ENCODE measurements at places on chromosomes 5 and 9.

GRCh38 chr9:72839085-72839484, 113.8 kb downstream of the ALDH1A1 start:
- no peak for DNase-seq

- DNase-seq = no peak
Measured at GRCh38 chr5:172732201-172732865, 38.7 kb downstream of the DUSP1 start.

DNA sequence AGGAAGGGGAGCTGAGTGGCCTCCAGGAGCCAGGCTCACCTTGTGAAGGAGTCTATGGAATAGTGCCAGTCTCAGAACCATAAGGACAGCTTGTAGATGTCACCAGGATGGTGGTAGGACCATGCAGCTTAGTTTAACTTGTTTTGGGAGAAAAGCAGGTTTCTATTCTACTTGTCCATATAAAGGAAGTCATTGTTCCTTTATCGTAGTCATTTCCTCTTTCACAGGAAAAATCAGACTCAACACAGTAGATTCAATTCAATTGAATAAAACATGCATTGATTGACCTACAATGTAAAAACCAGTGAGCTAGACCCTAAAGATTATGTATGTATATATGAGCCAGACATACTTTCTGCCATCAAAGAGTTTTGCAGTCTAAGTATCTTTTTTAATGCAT, 53.3 kb downstream of the MEGF10 start:
- DNase-seq = no peak

- DNase-seq = no peak
Measured at GRCh38 chr9:31135567-31135966, 1248.9 kb upstream of the ACO1 start.

GRCh38 chr9:122126331-122127261, 33.0 kb downstream of the NDUFA8 start:
- DNase-seq = no peak

DNA sequence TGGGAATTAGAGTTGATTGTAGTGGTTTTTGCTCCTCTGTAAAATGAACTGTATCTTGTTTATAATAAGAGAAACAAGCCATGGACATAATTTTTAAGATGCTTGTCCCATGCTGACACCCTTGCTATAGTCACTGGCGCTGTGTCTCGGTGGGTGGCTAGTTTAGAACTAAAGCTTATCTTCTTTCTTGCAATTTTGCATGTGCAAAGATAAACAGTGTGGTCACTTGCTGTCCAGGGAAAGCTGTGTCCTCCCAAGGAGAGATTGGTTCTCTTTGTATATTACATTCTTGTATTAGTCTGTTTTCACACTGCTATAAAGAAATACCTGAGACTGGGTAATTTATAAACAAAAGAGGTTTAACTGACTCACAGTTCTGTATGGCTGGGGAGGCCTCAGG, 143.8 kb downstream of the MELK start:
- no peak for DNase-seq

- no peak for DNase-seq
Measured at GRCh38 chr9:122065923-122066629, 27.0 kb downstream of the TTLL11 start.

DNA sequence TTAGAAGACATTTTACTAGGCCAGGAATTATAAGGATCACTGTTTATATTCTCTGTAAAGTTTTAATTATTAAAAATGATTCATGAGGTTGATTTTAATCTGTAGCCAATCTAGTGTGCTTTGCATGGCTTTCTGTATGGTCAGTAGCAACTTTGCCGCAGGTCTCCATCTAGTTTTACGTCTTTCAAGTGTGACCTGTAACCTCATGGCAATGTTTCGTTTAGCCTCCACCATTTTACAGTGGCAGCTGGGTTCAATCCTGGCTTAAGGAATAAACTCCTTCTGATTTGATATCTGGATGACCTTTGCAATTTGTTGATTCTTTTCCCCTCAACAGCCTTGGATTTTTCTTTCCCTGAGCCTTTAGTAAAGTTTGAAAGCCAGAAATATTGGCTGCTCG, 434.5 kb upstream of the CDH9 start:
- no peak for DNase-seq

DNA sequence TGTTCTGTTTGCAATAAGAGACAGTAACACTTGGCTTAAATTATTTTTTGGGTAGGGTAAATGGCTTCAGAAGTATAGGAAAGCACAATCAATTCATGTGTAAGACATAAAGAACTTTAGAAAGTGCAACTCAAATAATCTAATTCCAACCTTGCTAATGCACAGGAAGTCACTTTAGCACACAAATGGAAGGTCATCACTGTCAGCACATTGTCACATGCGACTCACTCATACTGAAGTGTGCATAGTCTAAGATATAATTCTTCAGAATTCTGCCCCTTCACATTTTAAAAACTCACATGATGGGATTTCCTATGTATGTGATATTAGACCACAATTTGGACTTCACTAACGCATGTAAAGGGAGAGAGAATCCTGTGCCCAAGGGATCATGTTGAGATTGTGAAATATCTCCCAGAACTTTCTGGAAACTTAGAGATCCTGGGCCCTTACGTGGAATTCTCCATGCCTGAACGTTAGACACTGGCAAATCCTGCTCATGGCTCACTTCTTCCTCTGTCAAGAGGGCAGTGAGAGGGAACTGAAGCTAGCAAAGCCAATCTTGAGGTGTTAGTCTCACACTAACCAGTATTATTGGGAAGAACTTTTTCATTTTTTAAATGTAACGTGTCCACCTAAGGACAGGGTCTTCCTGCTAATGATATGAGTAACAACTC, 403.2 kb upstream of the PTGER4 start:
- no peak for DNase-seq

GRCh38 chr5:125961150-125961549, 462.1 kb upstream of the GRAMD2B start:
- DNase-seq = no peak

DNA sequence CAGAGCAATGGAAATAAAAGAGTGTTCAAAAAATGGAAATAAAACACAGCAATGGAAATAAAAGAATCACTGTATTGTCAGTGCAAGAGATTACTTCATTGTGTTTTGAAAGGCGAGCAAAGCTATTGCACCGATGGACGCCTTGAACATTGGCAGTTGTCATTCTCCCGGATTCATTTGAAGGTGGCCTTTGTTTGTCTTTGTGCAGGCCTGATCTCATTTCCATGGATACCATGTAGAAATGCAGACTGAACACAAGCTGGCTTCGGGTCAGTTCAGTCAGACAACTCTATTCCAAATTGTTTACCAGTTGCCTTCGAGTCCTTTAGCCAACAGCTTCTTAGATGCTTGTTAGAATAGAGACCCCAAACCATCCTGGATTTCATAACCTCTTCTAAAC, 8.3 kb downstream of the ITGA2 start:
- no peak for DNase-seq

DNA sequence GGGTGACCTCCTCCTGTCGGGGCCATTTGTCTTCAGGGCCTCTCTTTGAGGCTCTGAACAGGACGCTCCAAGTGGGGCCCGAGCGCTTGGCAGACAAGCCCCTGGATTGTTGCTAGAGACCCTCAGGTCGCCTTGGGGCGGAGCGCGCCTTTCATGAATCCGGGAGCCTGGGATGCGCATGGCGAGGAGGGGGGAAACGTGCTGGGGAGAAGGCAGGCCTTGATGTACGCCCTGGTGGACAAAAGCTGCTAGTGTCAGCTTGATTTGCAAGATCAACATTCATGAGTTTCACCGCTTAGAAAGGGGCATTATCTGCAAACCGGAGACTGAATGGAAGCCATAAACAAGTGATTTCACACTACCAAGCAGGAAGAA, 226.3 kb downstream of the SMARCA2 start:
- no peak for DNase-seq

- no peak for DNase-seq
Measured at GRCh38 chr5:111227801-111228200, 3.6 kb downstream of the CAMK4 start.

DNA sequence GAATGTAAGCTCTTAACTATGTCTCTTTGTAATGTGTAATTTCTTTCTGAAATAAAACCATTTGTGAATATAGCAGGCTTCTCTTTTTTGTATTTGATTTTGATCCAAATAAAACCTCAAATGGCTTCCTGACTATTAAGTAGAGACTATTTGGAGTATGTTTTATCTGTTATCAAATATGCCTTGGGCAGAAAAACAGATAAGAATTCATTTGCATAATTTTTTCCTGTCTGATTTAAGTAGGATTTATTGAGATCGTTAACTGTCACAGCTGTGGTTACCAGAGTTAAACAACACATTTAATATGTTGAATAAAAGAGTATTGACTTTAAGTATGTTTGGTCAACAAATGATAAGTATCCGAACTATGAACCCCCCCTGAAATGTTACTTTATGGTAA, 104.9 kb downstream of the MELK start:
- no peak for DNase-seq

DNA sequence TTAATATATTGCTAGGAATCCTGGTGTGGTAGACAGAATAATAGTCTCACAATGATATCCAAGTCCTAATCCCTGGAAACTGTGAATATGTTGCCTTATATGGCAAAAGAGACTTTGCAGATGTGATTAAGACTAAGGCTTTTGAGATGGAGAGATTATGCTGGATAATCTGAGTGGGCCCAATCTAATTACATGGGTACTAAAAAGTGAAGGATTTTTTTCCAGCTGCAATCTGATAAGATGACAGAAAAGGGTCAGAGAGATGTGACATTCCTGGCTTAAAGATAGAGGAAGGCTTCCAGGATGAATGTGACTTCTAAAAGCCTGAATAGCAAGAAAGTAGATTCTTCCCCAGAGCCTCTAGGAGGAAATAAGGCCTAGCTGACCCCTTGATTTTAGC, 80.7 kb upstream of the MPDZ start:
- DNase-seq = no peak

DNA sequence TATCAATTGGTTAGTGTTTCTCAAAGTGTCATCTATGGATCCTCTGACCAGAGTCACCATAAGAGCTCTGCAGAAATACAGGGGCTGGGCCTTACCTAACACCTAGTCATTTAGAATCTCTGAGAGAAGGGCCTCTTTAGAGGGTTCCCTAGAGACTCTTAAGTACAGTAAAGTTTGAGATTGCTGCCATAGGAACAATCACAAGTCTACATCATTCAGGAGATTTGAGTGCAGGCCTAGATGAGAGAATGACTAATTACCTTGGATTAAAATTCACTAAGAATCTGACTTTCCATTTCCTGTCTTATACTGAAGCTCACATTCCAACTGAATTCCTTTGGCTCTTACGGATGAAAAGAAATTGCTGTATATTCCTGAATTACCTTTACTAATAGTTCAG, 182.1 kb upstream of the PTGER4 start:
- DNase-seq = no peak

- no peak for DNase-seq
Measured at GRCh38 chr9:88732128-88732527, 197.2 kb downstream of the NXNL2 start.

- no peak for DNase-seq
Measured at GRCh38 chr9:109855540-109855939, 75.5 kb downstream of the PALM2AKAP2 start.

DNA sequence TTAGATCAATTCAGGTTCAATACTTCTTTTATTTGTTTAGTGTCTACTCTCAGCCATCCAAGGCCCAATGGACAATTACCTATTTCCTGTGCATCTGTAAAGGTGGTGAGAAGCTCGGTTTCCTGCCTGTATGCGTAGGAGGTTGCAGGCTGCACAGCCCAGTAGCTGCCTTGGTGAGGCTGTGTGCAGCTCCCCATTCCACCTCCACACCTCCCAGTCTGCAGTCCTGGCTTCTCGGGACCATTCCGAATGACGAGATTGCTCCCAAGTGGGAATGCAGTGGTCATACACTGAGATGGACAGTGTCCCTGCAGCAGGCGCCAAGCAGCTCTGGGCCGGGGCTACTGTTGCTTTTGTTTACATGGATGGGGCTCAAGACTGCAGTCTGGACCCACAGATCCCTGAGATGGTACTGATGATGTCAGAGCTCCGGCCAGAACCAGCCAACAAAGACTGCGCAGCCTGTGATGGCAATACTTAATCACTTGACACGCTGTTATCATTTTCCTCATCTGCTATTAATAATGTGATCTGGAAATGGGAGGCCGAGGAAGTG, 206.1 kb upstream of the IRX1 start:
- no peak for DNase-seq

DNA sequence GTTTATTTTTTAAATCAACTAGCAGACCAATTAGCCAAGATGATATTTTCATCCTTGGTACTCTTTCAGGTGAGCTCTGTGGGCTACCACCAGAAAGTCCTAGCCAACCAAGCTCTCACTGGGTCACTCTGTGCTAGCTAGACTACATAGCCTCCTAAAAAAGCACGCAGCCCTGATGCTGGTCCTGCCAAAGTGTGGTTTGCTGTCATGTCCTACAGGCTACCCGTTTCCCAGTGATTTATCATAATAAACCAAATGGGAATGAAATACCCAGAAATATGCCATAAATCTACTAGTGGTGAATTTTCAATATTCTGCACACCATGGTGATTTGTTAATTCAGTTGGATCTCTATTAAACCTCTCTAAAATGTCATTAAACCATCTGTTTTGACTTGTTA, 481.4 kb downstream of the RAB3C start:
- DNase-seq = no peak

DNA sequence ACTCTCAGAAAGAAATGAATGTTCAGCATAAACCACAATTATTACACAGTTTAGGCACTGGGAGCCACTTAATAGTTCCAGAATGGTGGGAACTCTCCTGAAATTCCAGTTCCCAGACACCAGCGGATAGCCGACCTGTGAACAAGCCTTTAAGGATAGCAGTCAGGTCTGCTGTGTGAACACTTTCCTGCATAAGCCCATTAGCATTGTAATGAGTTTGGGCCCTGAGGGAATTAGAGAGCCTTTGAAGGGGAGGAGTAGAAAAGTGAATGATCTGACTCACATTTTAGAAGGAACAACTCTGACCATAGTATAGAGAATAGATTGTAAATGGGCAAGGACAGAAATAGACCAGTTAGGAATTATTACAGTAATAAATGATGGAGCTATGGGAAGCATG, 189.1 kb downstream of the ADGRV1 start:
- DNase-seq = no peak

DNA sequence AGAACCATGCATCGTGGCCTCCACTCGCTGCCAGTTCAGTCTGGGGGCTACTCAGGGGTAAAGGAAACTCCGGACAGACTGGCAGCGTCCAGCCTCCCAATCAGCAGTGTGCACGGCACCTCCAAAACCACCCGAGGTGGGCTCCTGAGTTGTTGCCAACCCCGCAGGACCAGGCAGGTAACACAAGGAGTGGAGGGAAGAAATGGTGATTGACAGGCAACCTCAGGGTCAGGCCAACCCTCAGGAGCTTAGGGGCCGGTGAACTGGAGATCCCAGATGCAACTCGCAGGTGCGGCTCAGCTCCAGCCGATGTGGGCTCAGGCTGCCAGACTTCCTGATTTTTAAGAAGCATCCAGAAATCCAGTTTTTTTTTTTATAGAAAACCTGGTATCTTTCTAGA, 37.3 kb upstream of the AKNA start:
- no peak for DNase-seq

DNA sequence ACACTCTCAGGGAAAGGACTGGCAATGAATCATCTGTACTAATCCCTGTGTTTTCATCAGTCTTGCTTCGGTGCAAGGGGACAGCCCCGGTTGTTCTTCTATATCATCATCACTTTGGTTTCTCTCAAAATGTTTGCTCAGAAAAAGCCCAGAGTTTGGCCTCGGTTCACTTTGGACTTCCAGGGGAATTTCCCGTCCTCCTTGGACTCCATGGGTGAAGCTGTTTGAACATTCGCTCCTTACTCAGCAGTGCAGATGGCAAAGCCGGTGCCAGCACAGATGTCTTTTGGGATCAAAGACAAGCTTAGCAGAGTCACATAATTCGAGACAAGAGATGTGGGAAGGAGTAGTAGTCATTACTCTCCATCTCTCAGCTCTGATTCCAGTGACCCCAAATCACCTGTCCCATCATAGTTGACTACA, 69.8 kb upstream of the TNFSF8 start:
- peak; percentile 9 for DNase-seq

- no peak for DNase-seq
Measured at GRCh38 chr5:126597156-126597555, 2.1 kb upstream of the ALDH7A1 start.
